Stimulated activated CD8-positive, alpha-beta memory T cell treated with anti-CD3 and anti-CD28 coated beads, Interleukin-7, amount 100 ng/mL, for 24 hours (primary cell): ENCODE measurements at places on chromosomes 16 and 17.

DNA sequence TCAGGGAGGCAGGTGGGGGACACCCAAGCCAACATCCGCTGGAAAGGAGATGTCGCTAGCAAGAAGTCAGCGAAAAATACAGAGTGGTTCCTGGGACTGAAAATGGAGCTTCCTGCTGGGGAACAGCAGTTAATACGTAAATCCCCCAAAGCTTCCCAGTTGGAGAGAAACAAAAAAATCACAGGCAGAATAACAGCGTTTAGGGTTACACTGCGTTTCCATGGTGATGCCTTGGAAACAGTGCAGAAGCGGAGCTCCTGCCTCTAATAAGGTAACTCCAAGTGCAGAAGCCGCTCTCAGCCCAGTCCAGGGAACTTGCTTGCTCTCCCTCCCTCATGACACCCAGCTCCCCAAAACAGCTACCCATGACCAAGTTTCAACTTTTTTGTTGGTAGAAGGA is 73.4 kb downstream of the PLD6 start:
- DNase-seq = no peak

GRCh38 chr16:84421938-84422220 is 53.5 kb downstream of the ATP2C2 start:
- no peak for DNase-seq

DNA sequence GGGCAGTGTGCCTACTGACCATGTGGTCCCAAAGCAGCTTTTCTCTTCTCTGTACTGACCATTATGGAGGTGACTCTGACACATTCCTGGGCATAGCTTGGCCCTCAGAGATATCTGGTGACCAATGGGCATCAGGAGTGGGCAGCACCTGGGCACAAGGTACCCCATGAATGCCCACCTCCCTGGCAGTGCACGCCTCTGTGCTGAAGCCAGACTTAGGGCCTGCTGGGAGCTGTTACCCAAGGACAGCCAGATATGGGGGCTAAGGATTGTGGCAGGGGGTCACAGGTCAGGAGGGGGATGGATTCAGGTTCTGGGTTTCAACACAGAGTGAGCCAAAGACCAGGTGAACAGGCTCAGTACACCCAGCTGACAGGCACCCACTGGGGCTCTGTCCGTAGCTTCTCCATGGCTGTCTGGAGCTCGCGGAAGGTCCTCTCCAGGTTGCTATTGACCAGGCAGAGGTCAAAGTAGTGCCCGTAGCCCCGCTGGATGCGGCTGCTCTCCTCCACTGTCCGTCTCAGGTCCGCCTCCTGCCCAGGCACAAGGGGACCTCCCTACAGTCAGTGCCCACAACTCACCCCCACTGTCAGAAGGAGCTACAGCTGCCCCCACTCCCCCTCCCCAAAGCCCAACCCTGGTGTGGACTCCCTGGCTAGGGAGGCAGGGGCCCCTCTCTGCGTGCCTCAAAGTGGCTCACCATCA is 29.7 kb downstream of the MPP2 start:
- DNase-seq = no peak

DNA sequence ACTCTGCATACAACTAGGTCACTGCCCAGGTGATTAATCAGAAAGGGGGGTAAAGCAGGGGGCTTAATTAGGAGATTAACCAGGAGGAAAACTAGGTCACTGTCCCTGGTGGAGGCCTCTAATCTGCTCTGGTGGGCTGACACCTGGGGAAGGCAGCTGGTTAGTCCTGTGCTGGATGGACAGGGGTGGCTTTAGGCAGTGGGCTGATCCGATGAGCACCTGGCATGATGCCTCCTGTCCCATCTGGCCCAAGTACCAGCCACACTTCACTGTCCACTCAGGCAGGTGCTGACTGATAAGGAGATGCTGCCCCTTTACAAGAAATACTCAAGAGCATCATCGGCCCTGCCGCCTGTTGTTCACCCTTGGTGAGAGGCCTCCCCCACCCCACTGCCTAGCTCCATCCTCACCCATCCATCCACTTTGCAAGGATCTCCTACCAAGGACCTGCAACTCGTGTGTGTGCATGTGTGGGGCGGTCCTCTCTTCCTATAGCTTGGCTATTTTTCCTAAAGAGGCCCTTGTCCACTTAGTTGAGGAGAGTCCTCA is 13.8 kb upstream of the RCVRN start:
- DNase-seq = no peak

GRCh38 chr16:87000001-87000400 is 317.2 kb downstream of the C16orf95 start:
- no peak for DNase-seq

GRCh38 chr17:3667366-3668278 is 756 bp downstream of the TAX1BP3 start:
- DNase-seq = no peak

DNA sequence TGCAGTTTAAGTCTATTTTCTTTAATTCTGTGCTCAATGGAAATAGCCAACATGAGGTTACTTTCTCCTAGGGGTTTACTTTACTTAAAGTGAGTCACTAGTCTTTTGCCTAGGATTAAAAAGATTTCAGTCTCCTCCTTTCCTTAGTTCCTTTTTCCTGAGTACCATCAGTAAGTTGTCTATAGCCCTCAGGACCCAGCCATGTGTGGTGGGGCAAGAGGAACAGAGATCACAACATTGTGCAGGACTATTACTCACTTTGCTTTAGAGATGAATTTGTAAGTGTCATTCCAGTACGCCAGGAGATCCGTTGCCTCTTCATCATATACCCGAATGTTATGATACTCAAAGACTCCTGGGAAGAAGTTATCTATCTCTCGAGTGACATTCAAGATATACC is 27.7 kb upstream of the CORO6 start:
- DNase-seq = no peak

GRCh38 chr16:47523342-47524006 is 62.3 kb downstream of the PHKB start:
- no peak for DNase-seq

DNA sequence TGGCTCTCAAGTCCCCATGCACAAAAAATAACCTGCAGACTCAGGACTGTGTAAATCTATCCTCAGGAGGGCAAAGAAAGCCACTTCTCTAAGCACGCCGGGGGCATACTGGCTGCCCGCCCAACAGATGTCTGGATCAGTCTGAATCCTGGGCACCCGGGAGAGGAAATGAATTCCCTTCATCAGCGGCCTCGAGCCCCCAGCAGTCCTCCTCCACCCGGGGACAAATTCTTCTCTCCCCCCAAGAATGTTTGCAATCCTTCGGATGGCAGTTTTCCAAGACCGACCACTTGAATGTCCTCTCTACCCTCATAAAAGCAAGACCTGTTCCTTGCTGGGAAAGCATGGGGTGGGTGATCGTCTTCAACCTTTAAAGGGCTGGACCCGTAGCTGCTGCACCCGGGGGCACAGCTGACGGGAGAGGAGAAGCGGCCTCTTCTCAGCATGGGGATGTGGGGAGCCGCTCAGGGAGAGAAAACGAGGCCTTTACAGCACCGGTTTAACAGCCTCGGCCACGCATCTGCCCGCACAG is 9.4 kb upstream of the MAP2K3 start:
- no peak for DNase-seq

DNA sequence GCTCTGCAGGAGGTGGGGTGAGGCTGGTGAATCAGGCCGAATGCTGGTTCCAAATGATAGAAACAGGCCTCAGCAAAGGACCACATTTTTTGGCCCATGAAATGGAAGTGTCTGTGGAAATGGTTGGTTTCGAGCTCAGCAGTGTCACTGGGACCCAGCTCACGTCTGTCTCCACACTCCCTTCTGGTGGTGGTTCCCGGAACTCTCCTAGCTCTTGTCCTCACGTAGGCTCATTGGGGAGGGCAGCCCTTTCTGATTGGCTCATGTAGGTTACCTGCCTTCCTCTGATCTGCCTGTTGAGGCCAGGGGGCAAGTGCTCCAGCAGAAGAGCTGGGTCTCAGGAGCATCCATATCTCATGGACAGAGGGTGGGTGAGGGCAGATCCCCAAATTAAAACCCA is 4.0 kb downstream of the ALG1 start:
- DNase-seq = no peak

- no peak for DNase-seq
Measured at GRCh38 chr16:70396246-70396904, 42.5 kb downstream of the ST3GAL2 start.

DNA sequence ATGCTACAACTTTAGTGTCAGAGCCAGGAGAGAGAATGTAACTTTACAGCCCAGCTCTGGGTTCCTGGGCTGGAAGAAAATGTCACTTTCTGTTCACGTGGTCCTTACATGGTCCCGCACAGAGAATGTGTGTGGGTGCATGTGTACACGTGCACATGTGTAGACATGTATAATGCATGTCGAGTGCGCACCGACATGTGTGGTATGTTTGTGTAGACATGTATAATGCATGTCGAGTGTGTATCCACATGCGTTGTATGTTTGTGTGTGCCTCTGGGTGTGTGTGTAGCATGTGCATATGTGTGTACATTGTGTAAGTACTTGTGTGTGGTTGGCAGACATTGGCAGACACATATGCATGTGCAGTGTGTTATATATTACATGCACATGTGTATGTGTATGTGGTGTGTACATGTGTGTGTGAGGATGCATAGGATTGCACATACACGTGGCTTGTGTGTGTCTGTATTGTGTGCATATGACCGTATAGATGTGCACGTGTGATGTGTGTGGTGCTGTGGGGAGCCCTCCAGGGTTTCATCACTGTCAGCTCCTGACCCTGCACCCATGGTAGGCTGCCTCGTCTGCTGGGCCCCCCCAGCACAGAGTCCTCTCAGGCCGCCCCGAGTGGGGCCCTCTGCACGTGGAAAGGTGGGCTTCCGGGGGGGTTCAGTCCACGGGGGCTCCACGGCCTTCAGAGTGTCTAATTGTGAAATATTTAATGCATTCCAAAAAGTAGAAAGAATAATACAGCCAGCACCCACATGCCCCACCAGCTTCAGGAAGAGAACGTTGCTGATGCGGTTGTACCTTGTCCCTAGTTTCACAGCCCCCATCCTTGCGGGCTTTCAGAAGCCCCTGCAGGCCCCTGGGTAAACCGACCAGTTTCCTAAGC is 214.2 kb upstream of the GSE1 start:
- no peak for DNase-seq

GRCh38 chr17:77865112-77865611 is 93.3 kb upstream of the TNRC6C start:
- DNase-seq = no peak

DNA sequence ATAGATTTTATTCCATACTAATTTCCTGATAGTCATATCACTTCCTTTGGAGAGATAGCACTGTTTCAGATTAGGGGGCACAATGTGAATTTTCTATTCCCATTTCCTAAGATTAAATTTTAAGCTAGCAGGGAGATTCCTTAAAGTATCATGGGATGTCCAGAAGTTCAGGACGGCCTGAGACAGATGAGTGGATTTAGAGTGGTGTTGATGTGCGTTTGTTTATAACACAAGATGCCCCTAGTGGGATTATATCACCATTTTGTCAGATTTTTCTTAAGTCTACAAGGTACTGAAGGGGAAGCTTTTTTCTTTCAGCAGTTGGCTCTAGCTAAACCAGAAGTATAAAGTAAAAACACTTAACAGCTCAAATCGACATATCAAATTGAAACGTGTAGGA is 183.6 kb upstream of the TBX2 start:
- DNase-seq = no peak

GRCh38 chr16:78057803-78058564 is 35.6 kb downstream of the CLEC3A start:
- DNase-seq = no peak

DNA sequence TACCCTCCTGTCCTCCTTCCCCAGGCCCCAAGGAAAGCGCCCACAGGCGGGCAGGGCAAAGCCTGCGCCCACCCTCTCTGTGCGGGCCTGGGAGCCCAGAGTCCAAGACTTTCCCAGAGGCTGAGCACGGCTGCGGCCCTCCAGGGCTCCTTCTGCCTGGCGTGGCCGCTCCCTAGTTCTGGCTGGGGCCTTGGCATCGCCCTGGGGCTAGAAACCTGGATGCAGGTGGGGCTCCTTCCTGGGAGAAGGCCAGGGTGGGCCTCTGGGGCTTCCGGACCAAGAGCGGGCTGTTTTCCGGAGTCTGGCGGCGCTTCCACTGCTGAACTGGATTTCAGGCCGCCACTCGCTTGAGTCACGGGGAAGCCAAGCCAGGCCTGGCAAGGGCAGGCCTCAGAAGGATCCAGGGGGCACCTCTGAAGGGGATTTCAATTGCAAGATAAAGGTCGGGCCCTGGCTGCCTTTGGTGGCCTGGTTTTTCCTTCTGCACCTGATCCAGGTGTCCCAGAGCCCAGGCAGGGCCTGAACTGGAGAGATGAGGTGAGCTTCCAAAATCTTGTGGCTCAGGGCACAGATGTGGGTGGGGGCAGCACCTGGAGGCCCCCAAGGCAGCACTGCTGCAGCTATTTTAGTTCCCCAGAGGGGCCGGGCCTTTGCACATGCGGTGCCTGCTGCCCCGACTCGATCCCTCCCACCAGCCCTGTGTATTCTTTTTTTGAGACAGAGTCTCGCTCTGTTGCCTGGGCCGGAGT is 227.4 kb downstream of the MRTFB start:
- DNase-seq = no peak

DNA sequence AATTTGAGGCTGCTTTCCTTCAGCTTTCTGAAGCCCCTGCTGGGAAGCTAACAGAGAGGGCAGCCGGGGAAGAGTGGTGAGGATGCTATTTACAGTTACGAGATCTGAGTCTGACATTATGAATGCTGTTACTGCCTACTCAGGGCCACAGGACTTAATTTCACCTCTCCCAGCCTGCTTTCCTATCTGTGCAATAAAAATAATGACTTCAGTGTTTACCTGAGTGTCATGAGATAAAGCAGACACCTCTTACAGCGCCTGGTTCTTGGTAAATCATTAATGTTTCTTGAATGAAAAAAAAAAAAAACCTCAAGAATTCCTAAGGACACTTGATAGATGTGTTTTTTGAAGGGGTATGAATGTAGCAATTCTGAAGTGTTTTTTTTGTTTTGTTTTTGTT is 24.2 kb upstream of the CPHXL start:
- DNase-seq = no peak

- DNase-seq = no peak
Measured at GRCh38 chr17:20825539-20825938, 217.3 kb downstream of the USP22 start.

- DNase-seq = no peak
Measured at GRCh38 chr16:86923656-86924055, 345.3 kb downstream of the FOXL1 start.

GRCh38 chr16:29849505-29849904 is 13.5 kb downstream of the CDIPT start:
- no peak for DNase-seq

- no peak for DNase-seq
Measured at GRCh38 chr17:48335858-48336500, 94.0 kb downstream of the SKAP1 start.

- DNase-seq = no peak
Measured at GRCh38 chr16:4245077-4245791, 3.4 kb upstream of the SRL start.

DNA sequence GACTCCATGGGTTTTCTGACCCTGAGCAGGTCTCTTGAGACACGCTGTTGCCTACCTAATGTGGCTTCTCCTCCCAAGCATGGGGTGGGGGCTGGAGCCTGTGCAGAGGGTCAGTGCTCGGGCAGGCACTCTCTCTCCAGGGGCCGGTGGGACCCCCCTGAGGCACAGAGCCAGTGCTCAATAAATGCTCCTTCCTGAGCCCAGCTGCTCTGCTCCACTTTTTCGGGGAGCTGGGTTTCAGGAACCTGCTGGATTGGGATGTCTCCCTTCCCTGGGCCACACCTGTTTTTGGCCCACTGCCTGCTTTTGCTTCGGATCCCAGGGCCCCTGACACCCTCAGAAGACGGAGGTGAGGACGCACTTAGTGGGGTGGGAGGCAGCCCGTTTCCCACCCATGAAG is 1.3 kb upstream of the TRIM65 start:
- DNase-seq = no peak

- DNase-seq = no peak
Measured at GRCh38 chr17:51805765-51806164, 352.7 kb downstream of the CA10 start.

- no peak for DNase-seq
Measured at GRCh38 chr17:49342575-49342936, 19.5 kb downstream of the ZNF652 start.
